ENCODE measurements at places on chromosomes 16 and 17.

DNA sequence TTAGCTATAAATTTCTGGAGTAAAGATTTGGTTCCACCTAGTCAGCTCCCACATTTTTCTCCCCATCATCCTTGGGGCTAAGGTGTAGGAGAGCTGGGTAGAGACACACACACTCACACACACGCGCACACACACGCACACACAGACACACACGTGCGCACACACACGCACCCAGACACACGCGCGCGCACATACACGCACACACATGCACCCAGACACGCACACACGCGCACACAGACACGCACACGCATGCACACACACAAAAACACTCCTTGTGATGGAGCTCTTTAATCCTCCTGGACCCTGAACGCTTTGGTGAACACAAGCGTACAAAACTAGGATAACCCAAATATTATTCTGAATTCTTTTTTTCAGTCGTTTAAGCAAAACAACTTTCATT lies 253.6 kb downstream of the C16orf95 start:
- H3K4me3 ChIP-seq, result no peak overlapping the region
- DNase-seq, result no peak
- no peak overlapping the region for H3K27ac ChIP-seq
- peaks cover 41% of the 10 kb centered on the region for H3K27me3 ChIP-seq

DNA sequence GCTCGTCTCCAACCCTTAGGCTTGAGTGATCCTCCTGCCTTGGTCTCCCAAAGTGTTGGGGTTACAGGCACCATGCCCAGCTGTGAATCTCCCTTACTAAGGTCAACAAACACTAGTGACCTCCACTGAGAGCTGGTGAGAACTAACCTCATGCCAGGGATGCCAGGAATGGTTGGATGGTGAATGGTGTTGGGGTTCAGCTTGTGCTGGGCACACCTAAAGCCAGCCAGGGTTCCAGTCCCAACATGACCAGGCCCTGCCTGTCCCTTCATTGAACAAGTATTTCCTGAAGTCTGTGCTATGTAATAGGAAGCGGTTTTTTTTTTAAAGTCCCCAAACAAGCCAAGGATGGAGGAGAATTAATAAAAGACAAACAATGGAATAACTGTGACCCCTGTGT lies 56.0 kb upstream of the TOB1 start:
- H3K4me1 ChIP-seq, result peaks cover 23% of the 10 kb centered on the region
- H3K27me3 ChIP-seq, result no peaks in the 10 kb centered on the region
- no peak overlapping the region for H3K27ac ChIP-seq
- no peak for DNase-seq

GRCh38 chr16:15422222-15422621 lies 12.2 kb upstream of the BMERB1 start:
- H3K27me3 ChIP-seq, result peaks cover 7% of the 10 kb centered on the region
- no peak overlapping the region for H3K4me3 ChIP-seq
- no peak overlapping the region for H3K27ac ChIP-seq
- no peaks in the 10 kb centered on the region for H3K4me1 ChIP-seq
- H3K36me3 ChIP-seq, result no peaks in the 10 kb centered on the region

GRCh38 chr17:31692632-31693031 lies 166.4 kb downstream of the COPRS start:
- no peak overlapping the region for H3K27ac ChIP-seq
- H3K36me3 ChIP-seq, result no peaks in the 10 kb centered on the region
- no peaks in the 10 kb centered on the region for H3K4me1 ChIP-seq
- no peak overlapping the region for H3K4me3 ChIP-seq
- H3K27me3 ChIP-seq, result no peaks in the 10 kb centered on the region
- DNase-seq, result no peak

GRCh38 chr17:82787081-82787848 lies 35.4 kb downstream of the TBCD start:
- no peak for DNase-seq
- H3K4me1 ChIP-seq, result peaks cover 4% of the 10 kb centered on the region
- peaks cover 17% of the 10 kb centered on the region for H3K36me3 ChIP-seq
- H3K27me3 ChIP-seq, result no peaks in the 10 kb centered on the region

GRCh38 chr17:5437721-5438317 lies 1.1 kb downstream of the C1QBP start:
- H3K27ac ChIP-seq, result peak overlapping the region; percentile 78
- no peak for DNase-seq
- peaks cover 36% of the 10 kb centered on the region for H3K4me1 ChIP-seq
- H3K27me3 ChIP-seq, result no peaks in the 10 kb centered on the region
- H3K4me3 ChIP-seq, result peak overlapping the region; percentile 90

DNA sequence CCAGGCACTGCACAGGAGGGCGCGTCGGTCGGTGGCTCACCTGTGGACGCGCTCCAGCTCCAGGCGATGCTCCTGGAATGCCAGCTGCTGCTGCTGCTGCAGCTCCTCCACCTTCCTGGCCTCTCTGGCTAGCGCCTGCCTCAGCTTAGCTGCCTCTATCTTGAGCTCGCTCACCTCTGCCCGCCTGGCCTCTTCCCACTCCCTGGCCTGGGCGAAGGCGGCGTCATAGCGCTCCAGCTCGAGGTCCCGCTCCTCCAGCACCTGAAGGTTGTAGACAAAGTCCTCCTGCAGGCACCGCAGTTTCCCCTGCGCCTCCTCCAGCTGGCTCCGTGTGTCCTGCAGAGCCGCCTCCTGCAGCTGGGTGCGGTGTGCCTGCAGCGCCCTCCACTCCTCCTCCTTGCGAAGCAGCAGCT lies 11.1 kb downstream of the CCDC57 start:
- peaks cover 65% of the 10 kb centered on the region for H3K4me1 ChIP-seq
- H3K36me3 ChIP-seq, result peaks cover 16% of the 10 kb centered on the region
- DNase-seq, result no peak
- no peak overlapping the region for H3K4me3 ChIP-seq
- no peaks in the 10 kb centered on the region for H3K27me3 ChIP-seq

DNA sequence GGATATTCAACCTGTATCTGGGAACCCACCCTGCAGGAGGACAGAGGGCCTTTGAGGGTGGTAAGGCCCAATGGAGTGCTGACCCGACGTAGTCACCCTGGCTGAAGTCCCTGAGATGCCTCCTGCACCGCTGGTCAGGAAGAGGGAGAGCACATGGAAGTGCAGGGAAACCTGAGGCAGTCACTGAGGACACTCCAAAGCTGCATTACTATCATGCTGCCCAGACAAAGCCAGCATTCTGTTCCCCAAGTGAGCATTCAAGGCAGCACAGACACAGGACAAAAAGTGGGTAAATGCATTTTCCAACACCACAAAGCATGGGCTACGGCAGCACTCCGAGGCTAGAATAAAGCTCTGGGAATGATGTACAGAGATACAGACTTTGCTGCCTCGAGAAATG lies 46.8 kb upstream of the BCAR1 start:
- H3K27me3 ChIP-seq, result no peaks in the 10 kb centered on the region
- no peaks in the 10 kb centered on the region for H3K4me1 ChIP-seq
- H3K27ac ChIP-seq, result no peak overlapping the region
- DNase-seq, result no peak
- peaks cover 53% of the 10 kb centered on the region for H3K36me3 ChIP-seq

GRCh38 chr17:41547378-41547841 lies 19.3 kb upstream of the KRT19 start:
- no peak overlapping the region for H3K27ac ChIP-seq
- H3K36me3 ChIP-seq, result no peaks in the 10 kb centered on the region
- H3K4me1 ChIP-seq, result peaks cover 25% of the 10 kb centered on the region
- H3K4me3 ChIP-seq, result no peak overlapping the region
- no peak for DNase-seq

GRCh38 chr16:28193530-28194423 lies 18.0 kb downstream of the XPO6 start:
- peak overlapping the region; percentile 76 for H3K4me3 ChIP-seq
- H3K27ac ChIP-seq, result peak overlapping the region; percentile 94
- H3K36me3 ChIP-seq, result peaks cover 66% of the 10 kb centered on the region
- H3K27me3 ChIP-seq, result no peaks in the 10 kb centered on the region
- DNase-seq, result peak; percentile 26

GRCh38 chr17:44629314-44629713 lies 27.0 kb upstream of the MEIOC start:
- no peak overlapping the region for H3K27ac ChIP-seq
- H3K4me1 ChIP-seq, result no peaks in the 10 kb centered on the region
- no peaks in the 10 kb centered on the region for H3K36me3 ChIP-seq
- no peak for DNase-seq

DNA sequence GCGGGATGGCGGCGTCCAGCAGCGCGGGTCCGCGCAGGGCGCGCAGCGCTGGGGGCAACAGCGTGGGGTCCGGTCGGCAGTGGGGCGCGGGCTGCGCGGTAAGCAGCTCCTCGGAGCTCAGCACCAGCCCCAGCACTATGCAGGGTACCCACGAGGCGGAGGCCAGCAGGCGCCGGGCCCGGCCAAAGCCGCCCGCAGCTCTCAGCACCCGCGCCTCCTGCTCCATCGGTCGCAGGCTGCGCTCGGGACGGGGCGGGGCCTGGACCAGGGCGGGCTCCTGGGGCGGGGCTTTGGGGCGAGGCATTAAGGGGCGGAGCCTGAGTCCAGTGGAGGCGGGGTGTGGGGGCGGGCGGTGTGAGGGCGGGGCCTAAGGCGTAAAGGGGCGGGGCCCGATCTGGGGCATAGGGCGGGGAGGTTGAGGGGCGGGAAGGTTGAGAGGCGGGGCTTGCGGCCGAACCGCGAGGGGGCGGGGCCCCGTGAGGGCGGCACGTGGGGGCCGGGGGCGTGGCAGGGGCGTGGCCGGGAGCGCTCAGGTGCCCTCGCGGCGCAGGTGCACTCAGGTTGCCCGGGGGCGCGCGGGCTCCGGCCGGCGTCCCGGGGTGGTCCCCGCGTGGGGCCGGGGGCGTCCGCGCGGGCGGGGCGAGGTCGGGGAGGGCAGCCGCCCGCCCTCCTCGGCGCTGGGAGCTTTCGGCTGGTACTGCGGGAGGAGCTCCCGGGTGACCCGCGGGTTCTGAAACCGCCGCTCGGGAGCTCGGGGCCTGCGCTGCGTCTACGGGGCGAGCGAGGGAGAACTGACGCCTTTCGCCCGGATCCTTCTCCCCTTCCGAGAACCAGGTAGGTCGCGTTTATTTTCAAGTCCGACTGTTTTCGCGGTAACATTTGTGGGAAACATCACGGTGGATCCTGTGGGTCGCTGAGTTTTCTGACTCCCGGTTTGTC lies 1.4 kb upstream of the SLC22A31 start:
- peak; percentile 77 for DNase-seq
- H3K36me3 ChIP-seq, result peaks cover 6% of the 10 kb centered on the region
- H3K27ac ChIP-seq, result no peak overlapping the region
- peaks cover 2% of the 10 kb centered on the region for H3K4me1 ChIP-seq
- peak overlapping the region; percentile 13 for H3K4me3 ChIP-seq

GRCh38 chr16:26295625-26296304 lies 604.0 kb downstream of the HS3ST4 start:
- no peaks in the 10 kb centered on the region for H3K4me1 ChIP-seq
- DNase-seq, result no peak
- H3K4me3 ChIP-seq, result no peak overlapping the region
- H3K27ac ChIP-seq, result no peak overlapping the region

GRCh38 chr17:79463421-79464317 lies 147.2 kb downstream of the RBFOX3 start:
- H3K27me3 ChIP-seq, result no peaks in the 10 kb centered on the region
- no peak overlapping the region for H3K4me3 ChIP-seq
- no peak for DNase-seq
- no peaks in the 10 kb centered on the region for H3K36me3 ChIP-seq
- H3K4me1 ChIP-seq, result no peaks in the 10 kb centered on the region
- H3K27ac ChIP-seq, result no peak overlapping the region

DNA sequence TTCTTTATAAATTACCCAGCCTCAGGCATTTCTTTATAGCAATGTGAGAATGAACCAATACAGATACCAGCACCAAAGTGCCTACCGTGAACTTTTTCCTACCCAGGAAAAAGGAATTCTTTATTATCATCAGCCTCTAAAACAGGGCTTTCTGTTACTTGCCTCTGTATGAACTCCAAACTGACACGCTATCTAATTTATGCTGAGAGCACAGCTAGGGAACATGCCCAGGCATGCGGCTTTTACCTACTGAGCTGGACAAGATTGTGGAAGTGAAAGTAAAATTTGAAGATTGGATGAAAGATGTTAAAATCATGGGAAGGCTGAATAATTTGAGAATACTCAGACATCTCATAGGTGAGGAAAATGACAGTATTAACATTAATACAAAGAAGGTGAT lies 24.4 kb upstream of the ADCY9 start:
- H3K27me3 ChIP-seq, result peaks cover 5% of the 10 kb centered on the region
- no peak for DNase-seq
- H3K4me1 ChIP-seq, result peaks cover 13% of the 10 kb centered on the region
- H3K36me3 ChIP-seq, result no peaks in the 10 kb centered on the region

DNA sequence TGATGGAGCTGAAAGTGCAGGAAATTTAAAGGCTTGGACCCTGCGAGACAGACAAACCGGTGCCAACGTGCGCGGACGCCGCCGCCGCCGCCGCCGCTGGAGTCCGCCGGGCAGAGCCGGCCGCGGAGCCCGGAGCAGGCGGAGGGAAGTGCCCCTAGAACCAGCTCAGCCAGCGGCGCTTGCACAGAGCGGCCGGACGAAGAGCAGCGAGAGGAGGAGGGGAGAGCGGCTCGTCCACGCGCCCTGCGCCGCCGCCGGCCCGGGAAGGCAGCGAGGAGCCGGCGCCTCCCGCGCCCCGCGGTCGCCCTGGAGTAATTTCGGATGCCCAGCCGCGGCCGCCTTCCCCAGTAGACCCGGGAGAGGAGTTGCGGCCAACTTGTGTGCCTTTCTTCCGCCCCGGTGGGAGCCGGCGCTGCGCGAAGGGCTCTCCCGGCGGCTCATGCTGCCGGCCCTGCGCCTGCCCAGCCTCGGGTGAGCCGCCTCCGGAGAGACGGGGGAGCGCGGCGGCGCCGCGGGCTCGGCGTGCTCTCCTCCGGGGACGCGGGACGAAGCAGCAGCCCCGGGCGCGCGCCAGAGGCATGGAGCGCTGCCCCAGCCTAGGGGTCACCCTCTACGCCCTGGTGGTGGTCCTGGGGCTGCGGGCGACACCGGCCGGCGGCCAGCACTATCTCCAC lies at the start of gene NOG:
TSS of gene NOG (plus strand) at position 54 of the 674 bp plus-strand sequence. CDS start at position 579, 525 bp downstream.
- DNase-seq, result peak; percentile 24
- H3K27ac ChIP-seq, result no peak within 1 kb of the TSS
- H3K4me3 ChIP-seq, result peak within 1 kb of the TSS; percentile 64
- H3K36me3 ChIP-seq, result no peaks in the 10 kb centered on the region
- H3K27me3 ChIP-seq, result peaks cover 62% of the 10 kb centered on the region

GRCh38 chr16:30740364-30741251 lies 7.6 kb upstream of the PHKG2 start:
- no peak for DNase-seq
- peak overlapping the region; percentile 6 for H3K27ac ChIP-seq
- peaks cover 4% of the 10 kb centered on the region for H3K4me1 ChIP-seq
- no peaks in the 10 kb centered on the region for H3K27me3 ChIP-seq
- no peak overlapping the region for H3K4me3 ChIP-seq

Measured in activated T-helper 2 cell treated with anti-CD3 and anti-CD28 coated beads, Interferon-gamma antibody, Interleukin-2, Interleukin-4, amounts not matched to agents 10 μg/mL and 5 μg/mL and 100 μg/mL, durations not matched to agents 14 hours and 24 hours and 36 hours (primary cell).